ENCODE measurements at places on chromosomes 7 and 10.

DNA sequence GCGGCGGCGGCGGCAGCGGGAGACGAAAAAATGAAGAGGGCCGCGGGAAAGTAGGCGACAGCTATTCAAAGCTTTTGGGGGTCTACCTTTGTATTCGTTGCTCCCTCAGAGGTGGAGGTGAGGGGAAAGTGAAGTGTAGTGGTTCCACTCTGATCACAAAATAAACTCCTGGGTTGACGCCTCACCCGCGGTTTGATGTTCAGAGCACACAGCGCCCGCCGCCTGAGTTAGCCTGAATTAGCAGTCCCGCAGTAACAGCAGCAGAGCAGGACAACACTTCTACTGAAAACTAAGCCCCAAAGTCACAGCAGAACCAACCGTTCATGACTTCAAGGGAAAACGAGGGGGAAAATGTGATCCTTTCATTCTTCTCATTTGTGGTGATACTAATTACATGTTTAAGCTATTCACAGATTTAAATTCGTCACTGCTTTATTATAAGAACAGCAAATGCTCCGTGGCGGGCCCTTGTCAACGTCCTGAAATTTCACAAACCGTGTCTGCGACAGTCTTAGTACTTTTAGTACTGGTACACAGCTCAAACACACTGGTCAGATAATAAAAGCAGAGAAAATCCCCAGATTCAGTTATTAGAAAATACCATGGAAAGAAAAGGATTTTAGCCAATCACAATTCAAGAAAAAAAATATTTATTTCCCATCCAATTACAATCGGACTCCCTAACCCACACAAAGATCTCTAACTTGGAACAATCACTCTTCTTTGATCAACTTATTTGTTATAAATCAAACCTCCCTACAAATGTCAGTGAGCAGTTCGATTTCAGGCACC lies 563 bp upstream of the JMJD1C start:
- DNase-seq = peak; percentile 64

GRCh38 chr10:102505462-102506115 lies 1.8 kb downstream of the SUFU start:
- no peak for DNase-seq

DNA sequence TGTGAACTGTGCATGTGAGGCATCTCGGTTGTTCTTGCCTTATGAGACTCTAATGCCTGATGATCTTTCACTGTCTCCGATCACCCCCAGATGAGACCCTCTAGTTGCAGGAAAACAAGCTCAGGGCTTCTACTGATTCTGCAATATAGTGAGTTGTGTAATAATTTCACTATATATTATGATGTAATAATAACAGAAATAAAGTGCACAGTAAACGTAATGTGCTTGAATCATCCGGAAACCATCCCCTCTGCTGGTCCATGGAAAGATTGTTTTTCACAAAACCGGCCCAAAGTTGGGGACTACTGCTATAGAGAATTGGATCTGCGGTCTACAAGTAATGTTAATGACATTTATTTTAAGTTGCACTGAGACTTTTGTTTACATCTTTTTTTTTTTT lies 126.7 kb downstream of the TPST1 start:
- no peak for DNase-seq

GRCh38 chr7:31096198-31096876 lies 44.2 kb downstream of the ADCYAP1R1 start:
- DNase-seq = no peak

- no peak for DNase-seq
Measured at GRCh38 chr10:79272353-79272752, 74.9 kb upstream of the PPIF start.

- peak; percentile 10 for DNase-seq
Measured at GRCh38 chr10:60465801-60466200, 76.1 kb upstream of the ANK3 start.

GRCh38 chr7:155804897-155805825 lies 7.1 kb downstream of the SHH start:
- DNase-seq = peak; percentile 34

GRCh38 chr7:5193880-5194279 lies 3.8 kb downstream of the WIPI2 start:
- no peak for DNase-seq

DNA sequence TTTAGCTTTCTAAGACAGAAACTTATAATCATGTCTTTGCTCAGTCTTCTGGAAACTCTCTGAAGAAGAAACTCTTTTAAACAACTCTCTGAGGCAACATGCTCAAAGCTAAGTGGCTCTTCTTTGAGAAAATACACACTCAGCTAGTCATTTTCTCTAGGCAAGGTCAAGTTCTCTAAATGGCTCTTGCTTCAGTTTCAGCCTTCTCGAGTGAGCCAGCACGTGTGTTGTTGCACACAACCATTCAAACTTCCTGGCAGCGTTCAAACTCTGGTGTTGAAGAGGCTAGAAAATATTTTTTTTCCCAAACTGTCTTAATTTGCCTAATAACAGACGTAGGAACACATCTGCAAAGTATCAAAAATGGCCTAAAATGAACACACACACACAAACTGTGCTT lies 129.1 kb downstream of the THSD7A start:
- DNase-seq = no peak

DNA sequence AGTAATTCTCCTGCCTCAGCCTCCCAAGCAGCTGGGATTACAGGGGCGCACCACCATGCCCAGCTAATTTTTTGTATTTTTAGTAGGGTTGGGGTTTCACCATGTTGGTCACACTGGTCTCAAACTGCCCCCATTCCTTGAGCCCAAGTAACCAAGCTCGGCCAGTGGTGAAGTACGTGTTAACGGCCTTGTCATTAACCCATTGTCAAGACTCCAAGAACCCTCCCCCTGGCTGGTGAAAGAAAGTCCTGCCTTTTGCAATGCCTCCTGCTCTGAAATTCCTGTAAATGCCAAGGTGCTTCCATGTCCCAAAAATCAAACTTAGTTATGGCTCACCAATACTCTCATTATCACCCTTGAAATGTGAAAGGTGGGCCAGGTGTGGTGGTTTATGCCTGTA lies 18.8 kb upstream of the SEPHS1 start:
- no peak for DNase-seq

DNA sequence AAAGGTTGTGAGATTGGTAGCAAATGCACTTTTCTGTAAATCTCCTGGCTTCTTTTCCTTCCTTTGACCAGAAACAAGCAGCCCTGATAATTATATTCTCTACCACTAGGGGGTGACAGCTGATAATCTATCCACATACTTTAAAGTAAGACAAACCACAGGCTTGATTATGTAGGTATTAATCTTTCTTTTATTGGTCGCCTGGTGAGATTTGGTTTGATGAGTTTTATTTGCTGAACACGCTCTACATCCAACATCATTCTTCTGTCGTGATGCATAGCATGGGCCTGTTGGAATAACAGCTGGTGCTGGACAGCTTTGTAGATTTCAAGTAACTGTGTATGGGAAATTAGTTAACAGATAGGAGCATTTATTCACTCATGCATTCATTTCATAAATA lies 63.5 kb downstream of the ZNF365 start:
- DNase-seq = peak; percentile 67

DNA sequence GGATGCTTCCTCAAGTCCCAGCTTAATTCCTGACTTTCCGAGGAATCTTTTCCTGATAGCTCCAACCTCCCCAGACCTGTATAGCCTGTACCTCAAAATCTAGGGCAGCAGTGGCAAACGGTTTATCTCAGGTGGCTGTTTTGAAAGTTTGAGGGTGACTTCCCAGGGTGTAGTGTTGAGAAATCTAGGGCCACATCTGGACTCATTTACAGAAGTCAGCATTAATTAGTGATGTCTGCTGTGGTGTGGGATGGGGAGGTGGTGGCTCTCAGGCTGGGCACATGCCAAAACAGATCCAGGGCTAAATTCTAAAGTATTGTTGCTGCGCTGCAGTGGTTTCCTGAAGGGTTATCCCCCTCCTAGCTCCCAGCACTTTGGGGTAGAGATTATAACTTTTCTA lies 38.0 kb downstream of the UNC5B start:
- no peak for DNase-seq
